ENCODE measurements at places on chromosomes 7 and 10. TPM values are rescaled to one million over a fixed set of nuclear protein-coding genes. Genes with fewer than 3 reads are reported as not detected.

GRCh38 chr7:40570223-40570622, 435.4 kb downstream of the SUGCT start:
- no peak for DNase-seq

GRCh38 chr7:12431886-12432556, 28.4 kb upstream of the VWDE start:
- no peak for DNase-seq

DNA sequence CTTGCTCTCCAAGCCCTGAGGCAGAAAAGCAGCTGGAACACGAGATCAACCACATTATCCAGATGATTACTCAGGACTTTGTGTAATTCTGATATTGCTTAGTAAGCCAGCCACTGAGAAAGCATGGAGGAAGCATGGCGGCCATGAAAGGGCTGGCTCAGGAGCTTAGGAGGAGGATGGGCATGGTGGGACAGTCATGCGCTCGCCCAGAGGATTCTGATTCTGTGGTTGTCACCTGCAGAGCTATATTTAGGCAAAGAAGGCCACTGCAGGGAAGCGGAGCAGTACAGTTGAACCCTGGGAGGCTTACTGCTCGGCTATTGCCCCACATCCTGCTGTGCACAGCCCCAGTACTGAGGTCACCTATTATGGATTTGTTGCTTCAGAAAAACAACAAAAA, 128.8 kb upstream of the DNAJB12 start:
- DNase-seq, result no peak

- no peak for DNase-seq
These were observed 119.3 kb upstream of the FRMD4A start for GRCh38 chr10:14450041-14450491.

The RNF133 gene
- not detected for total RNA-seq

Data from CD4-positive, alpha-beta T cell (primary cell).